ENCODE measurements at places on chromosomes 13 and 19. TPM values are rescaled to one million over a fixed set of nuclear protein-coding genes. Genes with fewer than 3 reads are reported as not detected.

The KLF1 gene
- total RNA-seq = not detected

The FAM124A gene
- total RNA-seq = 1.7 TPM

The KLF2 gene
- 1.00 TPM for total RNA-seq

The SPTBN4 gene
- 1.8 TPM for total RNA-seq

The CAMSAP3 gene
- total RNA-seq = not detected

The FCHO1 gene
- 0.14 TPM for total RNA-seq

The OR7C2 gene
- not detected for total RNA-seq

The ACP5 gene
- total RNA-seq = 1.3 TPM

The VSTM2B gene
- total RNA-seq = not detected

The IGFL4 gene
- total RNA-seq = not detected

The GSK3A gene
- total RNA-seq = 7.7 TPM

The SRRM5 gene
- not detected for total RNA-seq

The CRTC1 gene
- 2.8 TPM for total RNA-seq

The ICAM4 gene
- 1.5 TPM for total RNA-seq

The B3GNT8 gene
- 2.3 TPM for total RNA-seq

The SLC44A2 gene
- 28.4 TPM for total RNA-seq

The IGFL1 gene
- not detected for total RNA-seq

All from smooth muscle cell of bladder (primary cell).